ENCODE measurements at places on chromosomes 12 and 14.
A peak's percentile ranks its signal among the peaks of the same experiment; 100 is the strongest.

GRCh38 chr14:58439476-58439875 is 12.0 kb downstream of the KIAA0586 start:
- DNase-seq = no peak

GRCh38 chr12:25241167-25242020 is 9.3 kb downstream of the KRAS start:
- no peak for DNase-seq

DNA sequence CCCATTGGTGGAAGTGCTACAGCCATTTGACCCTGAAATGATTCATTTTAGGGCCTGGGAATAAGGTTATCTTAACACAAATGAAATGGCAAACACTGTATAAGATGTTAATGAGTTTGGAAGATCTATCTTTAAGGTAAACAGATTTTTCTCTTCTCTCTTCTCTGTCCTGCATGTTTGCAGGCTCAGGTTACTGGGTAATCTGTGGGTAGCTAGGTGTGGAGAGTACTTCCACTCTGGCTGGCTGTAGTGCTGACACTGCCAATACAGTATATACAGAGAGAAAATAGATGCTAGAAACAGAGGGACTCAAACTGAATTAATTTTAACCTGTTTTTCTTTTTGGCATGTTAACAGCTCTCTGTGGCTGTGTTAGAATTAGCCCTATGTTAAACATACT is 84.6 kb downstream of the SLC38A6 start:
- no peak for DNase-seq

GRCh38 chr14:87241018-87241768 is 751.8 kb downstream of the GALC start:
- no peak for DNase-seq

DNA sequence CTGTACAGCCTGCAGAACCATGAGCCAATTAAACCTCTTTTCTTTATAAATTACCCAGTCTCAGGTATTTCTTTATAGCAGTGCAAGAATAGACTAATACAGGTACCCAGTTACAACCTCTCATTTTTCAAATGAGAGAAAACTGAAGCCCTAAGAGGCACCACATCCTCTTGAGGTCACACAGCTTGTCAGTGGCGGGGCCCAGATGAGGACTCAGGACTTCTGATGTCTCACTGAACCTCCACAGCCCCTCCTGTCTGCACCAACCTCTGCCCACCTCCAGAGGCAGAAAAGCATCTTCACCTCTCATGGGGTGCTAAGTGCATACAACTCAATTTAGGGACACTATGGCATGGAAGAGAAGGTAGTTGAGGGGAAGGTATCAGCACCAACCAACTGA is 120.7 kb downstream of the CRACR2A start:
- DNase-seq = no peak

- DNase-seq = no peak
Observed at GRCh38 chr12:74644681-74645080, 107.0 kb downstream of the ATXN7L3B start.

DNA sequence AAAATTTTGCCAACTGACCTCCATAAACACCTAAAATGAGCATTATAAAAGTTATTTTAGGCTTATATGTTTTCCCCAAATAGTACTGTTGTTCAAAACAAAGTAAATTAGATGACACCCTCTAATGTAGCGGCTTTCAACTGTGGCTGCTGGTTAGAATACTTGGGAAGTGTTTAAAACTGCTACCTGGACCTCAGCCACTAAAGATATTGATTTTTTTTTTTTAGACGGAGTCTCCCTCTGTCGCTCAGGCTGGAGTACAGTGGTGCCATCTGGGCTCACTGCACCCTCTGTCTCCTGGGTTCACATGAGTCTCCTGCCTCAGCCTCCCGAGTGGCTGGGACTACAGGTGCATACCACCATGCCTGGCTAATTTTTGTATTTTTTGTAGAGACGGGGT is 16.2 kb downstream of the PRORP start:
- no peak for DNase-seq

GRCh38 chr12:57753756-57754337 is 1.1 kb upstream of the MARCHF9 start:
- no peak for DNase-seq

DNA sequence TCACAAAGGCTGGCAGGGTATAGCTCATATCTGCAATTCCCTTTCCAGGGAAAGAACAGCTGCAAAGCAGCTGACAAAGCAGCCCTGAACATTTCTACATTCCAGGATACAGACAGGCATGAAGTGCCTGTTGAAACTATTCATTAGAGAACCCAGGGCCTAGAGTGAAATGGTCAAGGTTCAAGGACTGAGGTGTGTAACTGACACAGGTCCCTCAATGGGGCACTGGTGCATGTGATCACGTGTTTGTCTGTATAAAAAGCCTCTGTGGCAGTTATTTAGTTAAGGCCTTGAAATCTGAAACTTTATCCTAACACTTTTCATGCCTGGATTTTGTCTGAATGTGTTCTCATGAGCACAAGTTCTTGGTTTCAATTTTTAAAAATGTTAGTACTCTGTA is 47.1 kb downstream of the GIT2 start:
- no peak for DNase-seq

- DNase-seq = no peak
Observed at GRCh38 chr14:64040044-64040443, 187.2 kb downstream of the SYNE2 start.

DNA sequence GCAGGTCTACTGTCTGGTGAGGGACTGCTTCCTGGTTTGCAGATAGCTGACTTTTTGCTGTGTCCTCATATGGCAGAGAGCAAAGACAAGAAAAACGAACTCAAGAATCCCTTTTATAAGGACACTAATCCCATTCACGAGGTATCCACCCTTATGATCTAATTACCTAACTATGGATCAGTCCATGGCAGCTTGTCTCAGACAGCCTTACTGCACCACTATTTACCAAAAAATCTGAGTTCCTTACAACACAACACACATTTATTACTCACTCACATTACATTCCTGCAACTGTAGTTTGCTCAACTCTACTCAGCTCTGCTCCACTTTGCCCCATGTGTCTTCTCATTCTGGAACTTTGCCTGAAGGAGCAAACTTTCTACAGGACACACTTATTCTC is 10.1 kb upstream of the SLC6A15 start:
- no peak for DNase-seq

DNA sequence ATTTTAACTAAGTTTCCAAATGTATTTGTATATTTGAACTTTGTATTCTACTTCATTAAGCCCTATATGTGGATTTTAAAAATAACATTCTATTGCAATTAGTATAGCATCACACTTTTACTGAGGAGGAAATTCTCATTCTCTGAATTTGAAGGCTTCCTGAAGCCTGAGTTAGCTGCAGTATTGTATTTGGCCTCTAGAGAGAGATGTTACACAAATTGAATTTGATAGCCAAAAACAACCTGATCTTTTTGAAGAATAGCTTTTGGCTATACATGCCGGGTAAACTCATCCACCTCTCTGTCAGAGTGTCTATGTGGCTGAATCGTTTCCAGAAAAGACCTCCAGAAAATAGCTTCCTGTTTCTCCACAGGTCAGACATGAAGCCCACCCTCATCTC is 316.5 kb upstream of the OR4E1 start:
- no peak for DNase-seq

DNA sequence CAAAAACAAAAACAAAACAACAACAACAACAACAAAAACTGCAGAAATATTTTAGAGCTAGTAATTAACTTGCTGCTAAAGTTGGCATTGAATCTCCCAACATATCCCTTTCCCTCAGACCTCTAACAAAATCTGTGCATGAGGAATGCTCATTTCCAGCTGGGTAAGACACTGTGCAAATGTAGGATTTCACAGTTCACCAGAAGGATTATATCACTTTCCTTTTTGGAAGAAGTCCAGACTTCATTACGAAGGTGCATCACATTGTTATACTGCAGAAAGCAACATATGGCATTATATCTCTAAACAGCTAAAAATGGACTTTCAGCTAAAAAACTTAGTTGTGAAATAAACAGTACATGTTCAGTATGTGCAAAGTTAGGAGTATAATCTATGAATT is 341.8 kb downstream of the FSCB start:
- no peak for DNase-seq

- DNase-seq = no peak
Observed at GRCh38 chr14:68676511-68676943, 116.3 kb downstream of the ZFP36L1 start.

GRCh38 chr12:53868511-53868986 is 70.1 kb upstream of the HOXC13 start:
- DNase-seq = no peak

GRCh38 chr12:39935839-39936238 is 170.0 kb downstream of the SLC2A13 start:
- no peak for DNase-seq

DNA sequence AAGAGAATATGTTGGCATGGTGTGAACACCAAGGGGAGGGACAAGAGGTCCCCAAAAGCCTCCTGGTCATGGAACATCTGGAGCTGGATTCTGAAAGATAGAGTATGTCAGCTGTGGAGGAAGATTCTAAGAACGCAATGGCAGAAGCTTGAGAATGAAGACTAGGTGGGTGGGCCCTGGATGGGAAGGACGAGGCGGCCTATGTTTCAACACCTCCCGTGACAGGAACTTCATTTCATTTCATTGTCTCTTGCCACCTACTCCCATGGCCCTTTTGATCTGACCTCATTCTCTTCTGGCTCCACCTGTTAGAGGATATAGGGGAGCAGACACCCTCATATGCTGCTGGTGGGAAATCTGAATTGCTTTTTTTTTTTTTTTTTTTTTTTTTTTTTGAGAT is 3.3 kb downstream of the UNG start:
- no peak for DNase-seq

GRCh38 chr12:16524378-16524777 is 81.6 kb downstream of the LMO3 start:
- no peak for DNase-seq

GRCh38 chr12:76341436-76342030 is 6.7 kb downstream of the BBS10 start:
- no peak for DNase-seq

DNA sequence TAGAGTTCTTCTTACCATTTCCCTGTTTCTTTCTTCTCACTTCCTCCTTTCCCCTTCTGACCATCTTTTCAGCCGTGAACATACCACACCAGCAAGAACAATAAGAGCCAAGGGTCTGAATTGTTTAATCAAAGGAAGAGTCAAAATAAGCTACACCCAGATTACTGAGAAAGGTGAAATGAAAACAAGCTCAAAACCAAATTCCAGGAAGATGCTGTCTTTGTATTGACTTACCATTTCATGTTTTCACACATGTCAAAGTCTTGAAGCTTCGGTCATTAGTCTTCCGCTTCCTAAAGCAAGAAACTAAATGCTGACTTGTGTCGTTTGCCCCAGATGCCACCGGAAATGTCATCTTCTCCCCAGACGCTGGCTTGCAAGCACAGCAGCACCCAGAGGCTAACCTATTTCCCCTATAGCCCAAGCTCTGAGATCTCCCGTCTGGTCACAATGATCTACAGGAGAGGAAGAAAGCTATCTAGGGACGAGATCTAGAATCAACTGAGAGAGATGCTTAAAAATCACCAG is 136.5 kb upstream of the AMIGO2 start:
- DNase-seq = peak; percentile 47

DNA sequence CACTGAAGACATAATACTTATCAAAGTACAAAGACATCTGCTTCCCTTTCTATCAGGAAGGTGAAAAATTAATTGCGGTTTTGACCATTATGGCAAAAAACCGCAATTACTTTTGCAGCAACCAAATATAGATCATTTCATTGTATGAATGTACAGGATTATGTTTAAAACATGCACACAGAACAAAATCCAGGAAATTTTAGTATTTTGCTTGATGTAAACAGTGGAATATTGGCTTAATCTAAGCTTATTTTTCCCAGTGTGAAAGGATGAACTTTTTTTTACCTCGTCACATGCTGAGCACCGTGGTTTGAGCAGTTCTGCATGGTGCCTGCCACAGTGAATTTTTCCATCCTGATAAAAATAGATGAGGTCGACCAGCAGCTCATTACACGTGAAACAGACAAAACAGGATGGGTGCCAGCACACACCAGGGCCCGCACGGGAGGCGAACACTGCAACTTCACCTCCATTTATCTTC is 121.2 kb downstream of the PRICKLE1 start:
- no peak for DNase-seq

DNA sequence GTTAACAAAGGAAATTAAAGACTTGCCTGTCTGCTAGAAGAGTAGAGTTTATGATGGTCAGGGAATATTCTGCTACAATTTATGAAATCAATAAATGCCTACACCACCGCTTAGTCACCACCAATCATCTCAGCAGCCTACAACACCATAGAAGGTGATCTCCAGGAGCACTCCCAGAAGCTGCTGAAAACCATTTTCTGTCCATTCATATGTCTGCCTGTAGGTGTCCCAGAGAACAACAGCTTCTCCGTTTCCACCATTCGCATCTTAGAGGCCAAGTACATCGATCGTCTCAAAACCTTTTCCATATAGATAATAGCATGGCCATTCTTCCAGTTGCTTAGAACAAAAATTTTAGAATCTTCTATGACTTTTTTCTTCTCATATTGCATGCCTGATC is 303.4 kb downstream of the KCNC2 start:
- DNase-seq = no peak

Measured in stimulated activated CD4-positive, alpha-beta T cell treated with anti-CD3 and anti-CD28 coated beads, Interleukin-1b, Interleukin-23, amount 100 ng/mL, for 24 hours (primary cell).